ENCODE measurements at places on chromosomes 4 and X.
A peak's percentile ranks its signal among the peaks of the same experiment; 100 is the strongest.

DNA sequence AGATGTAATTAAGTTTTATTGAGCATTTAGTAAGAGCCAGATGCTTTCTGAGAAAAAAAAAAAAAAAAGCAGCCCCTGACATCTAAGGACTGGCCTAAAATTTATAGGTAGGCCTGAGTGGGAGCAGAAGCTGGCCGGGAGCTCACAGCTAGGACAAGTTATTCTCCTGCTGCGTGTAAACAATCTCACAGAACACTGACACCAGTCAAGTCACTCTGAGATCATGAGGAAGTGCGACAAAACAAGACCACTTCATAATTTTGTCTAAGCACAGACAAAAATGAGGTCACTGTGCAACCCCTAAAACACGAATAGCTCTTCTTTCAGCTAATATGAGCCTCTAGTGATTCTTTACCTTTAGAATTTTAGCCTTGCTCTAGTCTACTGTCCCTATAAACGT lies 15.3 kb upstream of the NSUN7 start:
- H3K27ac ChIP-seq = no peak overlapping the region
- H3K4me1 ChIP-seq = peaks cover 3% of the 10 kb centered on the region
- H3K4me3 ChIP-seq = no peak overlapping the region

DNA sequence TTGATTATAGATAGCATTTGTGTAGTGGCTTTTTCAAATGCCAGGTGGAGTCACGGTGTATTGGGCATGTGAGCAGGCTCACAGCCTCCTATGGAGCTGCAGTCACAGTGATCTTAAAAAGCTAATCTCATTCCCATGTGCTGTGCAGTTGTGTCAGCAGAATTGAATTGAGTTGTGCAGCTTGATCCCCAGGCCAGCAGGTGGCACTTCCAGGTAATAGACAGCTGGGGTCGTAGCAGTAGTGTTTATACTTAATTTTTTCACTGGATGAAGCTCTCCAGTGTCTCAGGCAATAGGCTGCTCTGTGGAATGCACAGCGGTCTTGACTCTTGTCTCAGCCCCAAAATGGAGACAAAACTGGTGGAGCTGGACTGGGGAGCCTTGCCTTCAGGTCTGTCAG lies 1028.1 kb downstream of the SH3BGRL start:
- no peaks in the 10 kb centered on the region for H3K27me3 ChIP-seq
- DNase-seq = no peak
- no peaks in the 10 kb centered on the region for H3K36me3 ChIP-seq
- no peak overlapping the region for H3K27ac ChIP-seq
- H3K4me3 ChIP-seq = no peak overlapping the region
- H3K4me1 ChIP-seq = no peaks in the 10 kb centered on the region

DNA sequence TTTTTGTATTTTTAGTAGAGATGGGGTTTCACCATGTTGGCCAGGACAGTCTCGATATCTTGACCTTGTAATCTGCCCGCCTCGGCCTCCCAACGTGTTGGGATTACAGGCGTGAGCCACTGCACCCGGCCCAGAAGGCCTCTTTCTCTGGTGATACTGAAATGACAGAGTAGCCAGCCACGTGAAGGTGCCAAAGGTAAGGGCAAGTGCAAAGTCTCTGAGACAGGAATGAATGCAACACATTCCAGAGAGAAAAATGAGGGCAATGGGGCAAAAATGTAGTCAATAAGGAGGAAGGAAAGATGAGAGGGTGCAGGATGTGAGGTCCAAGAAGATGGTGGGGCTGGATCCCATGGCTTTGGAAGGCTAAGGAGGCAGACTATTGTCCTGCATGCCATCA lies 176.0 kb downstream of the NR3C2 start:
- no peaks in the 10 kb centered on the region for H3K4me1 ChIP-seq
- H3K27ac ChIP-seq = no peak overlapping the region
- no peak for DNase-seq
- H3K36me3 ChIP-seq = no peaks in the 10 kb centered on the region

GRCh38 chrX:48514868-48515460 lies 6.2 kb downstream of the PORCN start:
- no peaks in the 10 kb centered on the region for H3K27me3 ChIP-seq
- peaks cover 6% of the 10 kb centered on the region for H3K36me3 ChIP-seq
- H3K4me1 ChIP-seq = peaks cover under 1% of the 10 kb centered on the region
- DNase-seq = no peak
- no peak overlapping the region for H3K27ac ChIP-seq

GRCh38 chr4:177509226-177509745 lies 67.0 kb upstream of the AGA start:
- H3K4me3 ChIP-seq = no peak overlapping the region
- no peak for DNase-seq
- H3K27me3 ChIP-seq = no peaks in the 10 kb centered on the region
- no peak overlapping the region for H3K27ac ChIP-seq
- H3K4me1 ChIP-seq = peaks cover 6% of the 10 kb centered on the region
- H3K36me3 ChIP-seq = no peaks in the 10 kb centered on the region

DNA sequence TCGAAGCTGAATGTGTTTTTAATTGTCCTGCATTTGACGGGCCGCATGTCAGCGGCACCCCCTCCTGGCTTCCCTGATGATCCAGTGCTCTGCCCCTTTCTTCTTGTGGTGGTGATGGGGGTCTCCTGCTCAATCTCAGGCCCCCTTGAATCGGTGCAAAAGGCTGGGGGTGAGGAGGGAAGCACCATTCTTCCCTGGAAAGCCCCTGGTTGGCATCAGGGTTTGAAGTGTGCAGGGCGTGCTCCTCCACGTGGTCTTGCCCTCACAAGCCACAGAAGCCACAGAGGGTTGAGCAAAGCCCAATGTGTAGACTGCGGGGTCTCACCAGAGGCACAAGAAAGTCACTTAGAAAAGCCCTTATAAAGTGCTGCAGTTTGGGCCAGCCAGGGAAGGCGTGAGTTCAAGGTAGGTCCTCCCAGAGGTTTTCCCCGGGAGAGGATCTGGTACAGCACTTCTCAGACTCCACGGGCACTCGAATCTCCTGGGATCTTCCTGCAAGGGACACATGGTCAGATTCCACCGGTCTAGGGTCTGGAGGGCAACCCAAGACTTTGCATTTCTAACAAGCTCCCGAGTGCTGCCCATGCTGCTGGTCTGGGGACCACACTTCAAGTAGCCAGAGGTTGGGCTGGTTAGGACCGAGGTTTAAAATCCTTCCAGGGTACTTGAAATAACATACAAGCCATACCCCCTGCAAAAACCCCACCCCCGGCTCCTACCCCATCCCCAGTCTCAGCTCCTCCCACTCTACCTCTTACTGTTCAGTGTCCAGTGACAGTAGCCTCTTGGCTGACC lies 35.1 kb downstream of the PSAPL1 start:
- H3K27ac ChIP-seq = no peak overlapping the region
- DNase-seq = peak; percentile 37

DNA sequence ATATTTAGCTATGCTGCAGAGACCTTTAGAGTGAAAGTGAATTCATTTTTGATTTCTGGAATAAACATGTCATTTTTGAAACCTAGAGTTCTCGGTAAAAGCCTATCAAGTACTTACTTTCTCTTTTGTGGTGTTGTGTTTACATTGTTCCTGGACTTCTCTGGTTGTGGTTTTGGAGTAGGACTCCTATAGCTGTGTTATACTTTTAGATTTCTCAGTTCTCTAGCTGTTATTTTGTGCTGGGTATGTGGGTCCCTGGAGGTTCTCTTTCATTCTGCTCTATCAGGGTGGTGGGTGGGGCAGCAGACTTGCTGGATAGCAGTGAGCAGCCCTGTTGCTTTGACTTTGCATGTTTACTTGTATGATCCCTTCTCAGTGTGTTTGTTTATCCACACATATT lies 25.6 kb upstream of the MSMO1 start:
- no peak for DNase-seq
- no peak overlapping the region for H3K27ac ChIP-seq
- H3K27me3 ChIP-seq = no peaks in the 10 kb centered on the region
- no peaks in the 10 kb centered on the region for H3K4me1 ChIP-seq
- H3K36me3 ChIP-seq = peaks cover 15% of the 10 kb centered on the region
- peak overlapping the region; percentile 3 for H3K4me3 ChIP-seq

GRCh38 chrX:29707088-29707487 lies 508.3 kb upstream of the MAGEB2 start:
- H3K36me3 ChIP-seq = no peaks in the 10 kb centered on the region
- H3K27ac ChIP-seq = no peak overlapping the region
- H3K4me3 ChIP-seq = no peak overlapping the region
- no peak for DNase-seq
- H3K4me1 ChIP-seq = no peaks in the 10 kb centered on the region
- no peaks in the 10 kb centered on the region for H3K27me3 ChIP-seq

DNA sequence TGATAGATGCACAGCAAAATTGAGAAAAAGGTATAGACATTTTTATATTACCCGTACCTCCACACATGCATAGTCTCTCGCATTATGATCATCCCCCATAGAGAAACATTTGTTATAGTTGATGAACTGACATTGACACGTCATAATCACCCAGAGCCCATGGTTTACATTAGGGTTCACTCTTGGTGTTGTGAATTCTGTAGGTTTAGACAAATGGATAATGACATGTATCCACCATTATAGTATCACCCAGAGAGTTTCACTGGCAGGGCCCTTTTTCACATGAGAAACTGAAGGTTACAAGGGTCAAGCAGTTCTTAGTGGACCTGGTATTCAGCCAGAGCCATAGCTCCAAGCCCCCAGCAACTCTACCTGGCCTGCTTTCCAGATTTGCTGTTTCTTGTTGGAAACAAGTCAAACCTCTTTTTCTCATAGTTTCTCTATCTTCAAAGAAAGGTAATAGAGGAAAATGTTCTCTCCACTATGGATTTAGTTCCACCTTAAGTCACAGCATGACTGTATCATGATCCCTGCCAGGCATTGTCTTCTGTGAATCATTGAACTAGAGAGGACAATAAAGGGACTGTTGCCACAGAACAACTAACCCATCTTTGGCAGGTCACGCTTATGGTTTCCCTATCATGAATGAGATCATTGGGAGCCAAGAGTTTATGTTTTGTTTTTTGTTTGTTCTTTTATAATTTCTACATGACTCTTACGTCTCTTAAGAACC lies 64.0 kb downstream of the HHIP start:
- H3K36me3 ChIP-seq = no peaks in the 10 kb centered on the region
- no peak for DNase-seq
- H3K4me3 ChIP-seq = no peak overlapping the region
- peaks cover 3% of the 10 kb centered on the region for H3K4me1 ChIP-seq

DNA sequence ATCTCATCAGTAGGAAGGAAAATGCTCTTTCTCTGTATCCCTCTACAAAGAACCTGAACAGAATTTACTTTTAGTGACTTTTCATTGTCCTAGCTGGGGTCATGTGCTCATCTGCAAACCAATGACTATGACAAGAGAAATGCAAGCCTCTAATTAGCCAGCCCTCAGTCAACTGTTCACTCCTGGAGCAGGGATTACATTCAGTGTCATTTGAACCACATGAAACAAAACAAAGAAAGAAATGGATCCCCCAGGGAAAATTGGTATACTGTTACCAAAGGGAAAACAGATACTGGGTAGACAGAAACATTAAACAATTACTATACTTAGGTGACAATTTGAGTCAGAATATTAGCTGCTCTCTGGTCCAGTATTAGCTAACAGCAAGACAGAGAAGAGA lies 173.6 kb downstream of the RCHY1 start:
- H3K27me3 ChIP-seq = no peaks in the 10 kb centered on the region
- no peak overlapping the region for H3K27ac ChIP-seq
- no peak for DNase-seq
- no peaks in the 10 kb centered on the region for H3K4me1 ChIP-seq
- H3K4me3 ChIP-seq = no peak overlapping the region
- H3K36me3 ChIP-seq = no peaks in the 10 kb centered on the region

DNA sequence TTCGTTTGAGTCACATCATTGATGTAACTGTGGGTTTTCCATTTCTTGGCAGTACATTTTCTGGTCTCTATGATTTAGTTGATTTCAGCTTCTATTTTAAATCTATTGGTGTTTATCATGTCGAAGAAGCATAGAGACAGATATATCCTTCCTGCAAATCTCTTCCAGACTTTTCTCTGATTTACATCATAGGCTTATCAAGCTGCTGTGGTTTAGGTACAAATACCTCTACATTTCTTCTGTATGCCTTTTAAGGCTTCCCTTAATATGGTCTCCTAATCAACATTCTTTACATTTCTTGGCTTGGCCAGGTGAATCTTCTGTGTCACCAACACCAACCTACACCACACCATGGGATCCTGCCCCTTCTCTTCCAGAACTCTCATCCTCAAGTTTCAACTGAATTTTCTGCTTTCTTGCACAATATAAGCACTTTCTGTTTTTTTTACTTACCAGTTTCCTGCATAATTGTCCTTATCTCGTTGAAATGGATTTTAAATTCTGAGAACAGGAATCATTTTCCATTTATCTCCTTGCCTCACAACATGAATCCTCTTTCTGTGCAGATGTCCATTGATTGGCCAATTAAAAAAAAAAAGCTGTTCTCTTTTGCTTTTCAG lies 626.9 kb downstream of the ANKRD50 start:
- H3K4me1 ChIP-seq = no peaks in the 10 kb centered on the region
- DNase-seq = no peak
- H3K36me3 ChIP-seq = no peaks in the 10 kb centered on the region
- no peak overlapping the region for H3K27ac ChIP-seq
- no peaks in the 10 kb centered on the region for H3K27me3 ChIP-seq

GRCh38 chr4:188341428-188341827 lies 202.2 kb downstream of the TRIML1 start:
- no peak overlapping the region for H3K4me3 ChIP-seq
- no peaks in the 10 kb centered on the region for H3K4me1 ChIP-seq
- no peak for DNase-seq
- H3K27me3 ChIP-seq = no peaks in the 10 kb centered on the region

DNA sequence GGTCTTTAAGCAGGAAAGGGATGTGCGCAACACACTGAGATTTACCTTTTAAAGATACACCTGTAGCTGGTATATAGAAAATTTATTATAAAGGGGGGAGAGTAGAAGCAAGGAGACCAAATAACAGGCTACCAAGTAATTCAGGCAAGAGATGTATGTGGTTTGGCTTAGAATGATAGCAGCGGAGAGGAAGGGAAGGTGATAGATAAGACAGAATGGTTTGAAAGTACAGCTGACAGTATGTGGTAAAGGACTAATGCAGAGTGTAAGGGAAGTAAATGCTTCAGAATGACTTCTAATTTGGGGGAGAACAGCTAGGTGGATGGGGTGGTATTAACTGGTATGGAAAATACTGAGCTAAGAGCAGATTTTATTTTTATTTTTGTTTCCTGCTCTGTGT lies 308.9 kb downstream of the ANTXR2 start:
- H3K4me3 ChIP-seq = no peak overlapping the region
- no peaks in the 10 kb centered on the region for H3K36me3 ChIP-seq
- DNase-seq = no peak

DNA sequence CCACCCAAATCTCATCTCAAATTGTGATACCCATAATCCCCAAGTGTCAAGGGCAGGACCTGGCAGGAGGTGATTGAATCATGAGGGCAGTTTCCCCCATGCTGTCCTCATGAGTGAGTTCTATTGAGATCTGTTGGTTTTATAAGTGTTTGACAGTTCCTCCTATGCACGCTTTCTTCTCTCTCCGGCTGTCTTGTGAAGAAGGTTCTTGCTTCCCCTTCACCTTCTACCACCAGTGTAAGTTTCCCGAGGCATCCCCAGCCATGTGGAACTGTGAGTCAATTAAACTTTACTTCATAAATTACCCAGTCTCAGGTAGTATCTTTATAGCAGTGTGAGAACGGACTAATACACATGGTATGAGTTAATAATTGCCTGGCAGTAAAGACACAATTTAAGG lies 581.7 kb upstream of the AMOT start:
- no peaks in the 10 kb centered on the region for H3K36me3 ChIP-seq
- no peak for DNase-seq
- no peak overlapping the region for H3K4me3 ChIP-seq
- no peaks in the 10 kb centered on the region for H3K4me1 ChIP-seq
- H3K27ac ChIP-seq = no peak overlapping the region

GRCh38 chrX:17192106-17192505 lies 182.9 kb upstream of the NHS start:
- no peak overlapping the region for H3K27ac ChIP-seq
- no peaks in the 10 kb centered on the region for H3K4me1 ChIP-seq
- H3K27me3 ChIP-seq = no peaks in the 10 kb centered on the region
- H3K36me3 ChIP-seq = no peaks in the 10 kb centered on the region
- H3K4me3 ChIP-seq = no peak overlapping the region
- no peak for DNase-seq

Measured in suprapubic skin (tissue), 4 donors.